ENCODE measurements at places on chromosomes 2 and 18.
A peak's percentile ranks its signal among the peaks of the same experiment; 100 is the strongest.

- no peak for DNase-seq
Observed at GRCh38 chr2:158580760-158581159, 124.0 kb downstream of the PKP4 start.

GRCh38 chr2:217897816-217898806 is 104.7 kb downstream of the TNS1 start:
- DNase-seq: no peak

DNA sequence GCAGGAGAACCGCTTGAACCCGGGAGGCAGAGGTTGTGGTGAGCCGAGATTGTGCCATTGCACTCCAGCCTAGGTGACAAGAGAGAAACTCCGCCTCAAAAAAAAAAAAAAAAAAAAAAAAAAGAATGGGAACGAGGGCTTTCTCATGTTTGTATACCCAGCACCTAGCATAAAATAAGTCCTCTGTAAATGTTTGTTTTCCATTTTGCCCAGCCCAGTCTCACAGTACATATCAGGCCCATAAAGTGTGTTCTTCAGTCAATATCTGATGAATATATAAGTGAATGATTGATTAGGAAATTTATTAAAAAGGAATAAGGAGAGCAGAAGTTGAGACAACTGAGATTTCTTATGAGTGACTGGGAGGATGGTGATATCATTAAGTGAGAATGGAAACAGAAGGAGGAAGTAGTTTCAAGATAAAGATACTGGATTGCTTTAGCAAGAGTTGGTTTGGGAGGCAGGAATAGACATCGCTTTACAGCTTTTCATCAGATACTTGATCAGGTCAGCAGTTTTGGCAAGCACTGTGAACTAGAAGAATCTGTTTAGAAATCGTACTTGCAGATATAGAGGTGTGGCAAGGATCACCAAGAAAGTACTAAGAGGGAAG is 327.5 kb downstream of the KIAA1328 start:
- no peak for DNase-seq

GRCh38 chr2:227099340-227099739 is 64.7 kb downstream of the COL4A4 start:
- DNase-seq: no peak

GRCh38 chr2:102030855-102031527 is 39.2 kb downstream of the IL1R2 start:
- DNase-seq: no peak

GRCh38 chr2:220209093-220209492 is 581.7 kb downstream of the SLC4A3 start:
- DNase-seq: no peak

GRCh38 chr18:79770501-79770815 is 27.3 kb upstream of the KCNG2 start:
- DNase-seq: no peak

- DNase-seq: no peak
Observed at GRCh38 chr2:139686205-139686604, 906.0 kb upstream of the NXPH2 start.

GRCh38 chr2:181183878-181184542 is 203.6 kb downstream of the UBE2E3 start:
- no peak for DNase-seq

DNA sequence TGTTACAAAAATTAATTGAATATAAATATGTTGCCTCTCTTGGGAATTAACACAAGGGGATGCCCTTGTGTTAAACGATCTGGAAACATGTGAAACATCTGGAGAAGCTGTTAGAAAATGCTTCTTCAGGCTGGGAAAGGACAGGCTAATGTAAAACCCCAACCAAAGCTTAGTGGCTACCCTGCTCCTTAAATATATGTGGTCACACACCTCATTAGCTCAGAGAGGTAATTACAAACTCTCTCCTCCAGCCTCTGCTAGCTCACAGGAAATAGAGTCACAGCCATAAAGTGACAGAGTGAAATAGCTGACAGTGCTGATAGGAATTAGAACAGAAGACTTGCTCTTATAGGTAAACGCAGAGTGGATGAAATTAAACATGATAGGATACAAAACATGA is 155.9 kb downstream of the RAB3GAP1 start:
- no peak for DNase-seq

- DNase-seq: no peak
Observed at GRCh38 chr18:79772865-79773696, 24.7 kb upstream of the KCNG2 start.

- no peak for DNase-seq
Observed at GRCh38 chr18:78629426-78629825, 350.2 kb upstream of the SALL3 start.

DNA sequence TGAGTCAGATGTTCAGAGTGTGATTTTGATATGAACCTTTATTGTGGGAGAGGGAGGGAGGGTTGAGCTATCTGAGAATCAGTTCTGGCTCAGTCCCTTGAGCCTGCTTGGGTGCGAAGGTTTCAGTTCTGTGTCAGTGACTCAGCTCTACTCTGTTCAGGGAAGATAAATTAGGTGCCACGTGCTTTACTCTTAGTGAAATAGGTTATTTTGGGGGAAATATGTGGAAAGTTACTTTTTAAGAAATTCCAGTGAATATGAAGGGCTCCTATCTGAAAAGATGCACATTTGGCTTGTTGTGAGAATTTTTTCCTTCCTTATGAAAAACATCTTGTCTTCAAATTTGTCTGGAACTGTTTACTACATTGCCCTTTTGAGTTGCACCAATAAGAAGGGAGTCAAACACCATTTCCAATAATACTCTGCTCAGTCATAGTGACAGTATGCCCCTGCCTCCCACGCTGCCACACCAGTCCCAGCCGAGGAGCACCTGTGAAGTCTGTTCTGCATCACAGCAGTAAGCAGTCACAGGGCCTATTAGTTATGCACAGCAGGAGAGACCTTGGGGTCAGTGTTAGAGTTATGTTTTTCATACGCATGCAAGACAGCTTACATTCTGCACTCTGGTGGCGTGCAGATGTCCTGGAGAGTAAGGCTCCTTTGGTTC is 32.8 kb upstream of the DNAH7 start:
- peak; percentile 21 for DNase-seq

DNA sequence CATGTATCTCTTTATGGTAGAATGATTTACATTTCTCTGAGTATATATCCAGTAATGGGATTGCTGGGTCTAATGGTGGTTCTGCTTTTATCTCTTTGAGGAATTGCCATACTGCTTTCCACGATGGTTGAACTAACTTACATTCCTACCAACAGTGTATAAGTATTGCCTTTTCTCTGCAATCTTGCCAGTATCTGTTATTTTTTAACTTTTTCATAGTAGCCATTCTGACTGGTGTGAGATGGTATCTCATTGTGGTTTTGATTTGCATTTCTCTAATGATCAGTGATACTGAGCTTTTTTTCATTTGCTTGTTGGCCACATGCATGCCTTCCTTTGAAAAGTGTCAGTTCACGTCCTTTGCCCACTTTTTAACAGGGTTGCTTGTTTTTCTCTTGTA is 55.1 kb downstream of the CYTIP start:
- no peak for DNase-seq

DNA sequence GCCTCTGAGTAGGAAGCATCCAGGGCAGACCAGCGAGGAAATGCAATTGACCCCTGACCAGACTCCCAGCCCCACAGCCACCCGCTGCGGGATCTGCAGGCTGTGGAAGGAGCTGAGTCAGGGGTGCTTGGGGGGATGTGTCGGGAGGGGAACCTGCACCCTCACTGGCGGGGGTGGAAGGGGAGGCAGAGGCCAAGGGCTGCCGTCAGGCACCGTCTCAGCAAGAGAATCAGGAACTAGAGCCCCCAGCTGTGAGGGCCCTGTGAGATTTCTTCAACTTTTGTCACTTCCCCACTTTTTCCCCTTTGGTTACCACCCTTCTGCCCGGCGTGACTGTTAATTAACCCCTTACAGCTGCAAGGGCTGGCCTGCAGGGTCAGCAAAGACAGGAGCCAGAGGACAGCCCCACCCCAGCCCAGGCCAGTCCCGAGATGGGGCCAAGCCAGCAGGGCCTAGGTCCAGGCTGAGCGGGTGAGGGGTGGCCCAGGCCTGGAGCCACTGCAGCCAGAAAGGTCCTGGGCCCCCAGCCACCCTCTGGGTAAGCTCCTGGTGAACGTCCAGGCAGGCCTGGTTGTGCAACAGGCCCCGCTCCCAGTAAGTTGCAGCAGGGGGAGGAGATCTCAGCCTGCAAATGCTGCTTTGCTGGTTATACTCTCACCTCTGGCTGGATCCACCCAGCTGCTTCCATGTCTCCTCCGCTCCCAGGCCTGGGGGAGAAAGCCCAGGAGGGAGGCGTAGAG is 147.0 kb upstream of the ID2 start:
- no peak for DNase-seq

GRCh38 chr18:35334212-35334611 is 10.0 kb downstream of the ZNF24 start:
- DNase-seq: no peak

DNA sequence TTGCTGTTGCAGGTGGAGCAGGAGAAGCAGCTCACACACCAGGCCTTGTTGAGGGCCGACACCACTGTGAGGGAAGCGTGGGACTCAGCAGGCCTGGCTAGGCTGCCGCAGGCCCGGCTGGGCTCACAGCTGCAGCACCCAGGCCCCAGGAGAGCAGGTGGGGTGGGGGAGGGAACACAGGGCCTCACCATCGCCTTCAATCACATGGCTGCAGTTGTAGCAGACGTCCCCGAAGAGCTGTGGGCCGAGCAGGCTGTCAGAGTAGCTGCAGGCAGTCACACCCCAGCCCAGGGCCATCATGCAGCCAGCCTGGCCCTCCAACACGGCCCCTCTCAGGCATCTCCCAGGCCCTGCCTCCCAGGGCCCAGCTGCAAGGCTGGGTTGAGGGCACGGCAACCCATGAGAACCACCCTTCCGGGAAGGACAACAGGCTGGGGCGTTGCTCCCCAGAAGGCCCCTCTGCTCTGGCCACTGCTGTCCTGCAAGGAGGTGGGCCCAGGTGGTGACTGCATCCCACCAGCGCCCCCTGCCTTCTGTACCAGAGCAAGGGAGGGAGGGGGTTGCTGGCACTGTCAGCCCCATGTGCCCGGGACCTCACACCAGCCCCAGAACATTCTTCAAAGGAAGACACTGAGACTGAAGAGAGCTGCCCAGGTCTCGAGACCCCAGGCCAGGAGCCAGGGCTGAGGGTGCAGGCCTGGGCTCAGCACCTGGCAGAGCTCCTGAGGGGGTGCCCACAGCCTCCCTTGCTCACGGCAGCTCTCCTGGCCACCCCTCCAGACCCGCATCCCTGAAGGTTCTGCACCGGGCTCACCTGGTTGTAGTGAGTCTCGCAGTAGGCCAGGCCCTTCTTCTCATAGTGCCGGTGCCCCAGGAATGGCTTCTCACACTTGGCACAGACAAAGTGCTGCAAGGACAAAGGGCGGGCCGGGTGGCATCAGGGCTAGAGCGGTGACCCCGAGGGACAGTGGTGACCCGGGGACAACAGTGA is 5.6 kb upstream of the GPR17 start:
- DNase-seq: peak; percentile 9

DNA sequence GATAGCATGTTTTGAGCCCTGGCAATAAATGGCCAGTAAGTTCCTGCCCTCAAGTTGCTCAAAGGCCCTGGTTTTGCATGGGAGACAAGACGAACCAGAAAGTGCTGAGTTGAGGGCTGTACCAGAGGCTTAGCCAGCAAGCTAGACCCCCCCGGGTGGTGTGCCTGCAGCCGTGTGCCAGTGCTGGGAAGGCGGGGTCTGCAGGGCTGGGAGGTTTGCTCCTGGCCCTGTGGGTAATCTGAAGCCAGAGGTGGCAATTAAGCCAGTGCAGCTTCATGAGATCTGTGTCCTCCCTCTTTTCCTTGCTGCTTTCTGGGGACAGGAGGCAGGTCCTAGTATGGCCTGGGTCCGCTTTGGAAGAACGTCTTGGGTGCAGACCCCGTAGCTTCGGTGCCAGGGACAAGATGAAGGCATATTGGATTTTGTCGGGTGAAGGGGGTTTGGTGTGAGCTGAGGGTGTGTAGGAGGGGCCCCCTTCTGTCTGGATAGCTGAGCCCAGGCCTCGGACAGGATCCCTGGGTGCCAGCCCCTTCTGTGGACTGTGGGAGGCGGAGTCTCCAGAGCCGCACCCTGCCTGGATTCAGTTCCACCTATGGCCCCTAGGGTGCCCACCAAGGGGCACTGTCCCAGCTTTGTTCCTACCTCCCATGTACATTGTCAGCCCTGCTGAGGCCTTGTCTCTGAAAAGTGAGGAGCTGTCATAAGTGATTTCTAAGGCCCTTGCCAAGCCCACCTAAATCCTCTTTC is 15.6 kb downstream of the ATOH8 start:
- DNase-seq: no peak

DNA sequence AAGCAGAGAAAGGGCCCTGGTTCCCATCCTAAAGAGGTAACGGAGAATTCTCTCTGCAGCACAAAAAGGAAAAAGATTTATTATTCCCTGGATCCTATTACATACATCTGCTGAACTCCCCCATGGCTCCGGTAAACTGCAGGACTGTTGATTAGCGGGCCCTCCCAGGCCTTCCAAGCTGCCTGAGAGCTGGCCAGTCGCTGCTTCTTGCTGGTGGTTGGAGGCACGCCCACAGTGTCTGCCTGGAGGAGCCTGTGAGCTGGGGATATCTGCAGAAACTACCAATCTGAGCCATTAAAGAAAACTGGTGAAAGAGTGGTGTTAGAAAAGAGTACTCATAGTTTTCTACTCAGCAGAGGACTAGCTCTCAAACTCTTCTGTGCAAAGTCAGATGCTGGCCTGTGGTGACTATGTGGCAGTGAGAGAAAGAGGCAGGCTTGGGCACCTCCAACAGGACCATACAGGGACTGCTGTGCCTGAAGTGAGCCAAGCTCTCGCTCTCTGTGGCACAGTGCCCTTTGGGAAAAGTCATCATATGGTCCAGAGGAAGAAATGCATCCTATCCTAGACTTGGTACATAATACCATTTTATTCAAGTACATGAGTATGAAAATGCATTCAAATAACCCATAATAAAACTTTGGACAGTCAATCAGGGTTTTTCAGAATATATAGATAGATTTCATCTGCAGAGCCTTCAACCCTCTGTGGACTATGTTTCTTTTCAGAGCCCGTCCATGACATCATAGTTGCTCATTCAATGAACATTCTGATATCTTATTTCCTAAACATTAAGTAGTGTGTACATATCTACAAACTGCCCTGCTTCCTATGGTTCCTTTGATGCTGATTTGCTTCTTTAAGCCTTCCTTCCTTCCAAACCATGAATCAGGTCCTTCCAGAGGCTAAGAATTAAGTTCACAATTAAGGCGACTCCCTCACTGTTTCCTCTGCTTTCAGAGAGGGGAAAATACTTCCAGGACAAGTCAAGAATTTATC is 242.0 kb upstream of the LYPD1 start:
- DNase-seq: no peak

Data from CD4-positive, alpha-beta T cell treated with Interleukin-4 for 4 hours (primary cell).